Cortex of kidney (tissue), 1 donor: ENCODE measurements at places on chromosomes 2 and 18.

- no peak for DNase-seq
These were observed 22.8 kb upstream of the IL37 start for GRCh38 chr2:112887964-112888749.

DNA sequence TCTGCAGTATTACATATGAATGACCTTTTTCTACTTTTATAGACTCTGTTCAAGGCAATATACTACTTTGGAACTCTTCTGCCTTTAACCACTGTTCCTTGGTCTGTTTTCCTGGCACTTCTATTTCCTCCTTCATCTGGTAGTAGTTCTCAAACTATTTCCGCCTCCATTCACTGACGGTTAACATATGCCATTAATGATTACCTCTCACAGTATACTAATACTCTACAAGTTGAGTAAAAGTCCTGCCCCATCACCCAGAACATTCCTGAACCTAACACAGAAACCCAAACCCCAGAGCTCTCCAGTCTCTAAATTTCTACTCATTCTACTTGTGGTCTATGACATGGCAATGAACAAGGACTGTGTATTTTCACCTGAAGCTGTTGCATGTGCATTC is 4.5 kb downstream of the GFPT1 start:
- DNase-seq: no peak

- DNase-seq: no peak
These were observed 8.2 kb upstream of the FAM98A start for GRCh38 chr2:33607251-33607721.

GRCh38 chr2:3745920-3746319 is 42.5 kb downstream of the DCDC2C start:
- no peak for DNase-seq

DNA sequence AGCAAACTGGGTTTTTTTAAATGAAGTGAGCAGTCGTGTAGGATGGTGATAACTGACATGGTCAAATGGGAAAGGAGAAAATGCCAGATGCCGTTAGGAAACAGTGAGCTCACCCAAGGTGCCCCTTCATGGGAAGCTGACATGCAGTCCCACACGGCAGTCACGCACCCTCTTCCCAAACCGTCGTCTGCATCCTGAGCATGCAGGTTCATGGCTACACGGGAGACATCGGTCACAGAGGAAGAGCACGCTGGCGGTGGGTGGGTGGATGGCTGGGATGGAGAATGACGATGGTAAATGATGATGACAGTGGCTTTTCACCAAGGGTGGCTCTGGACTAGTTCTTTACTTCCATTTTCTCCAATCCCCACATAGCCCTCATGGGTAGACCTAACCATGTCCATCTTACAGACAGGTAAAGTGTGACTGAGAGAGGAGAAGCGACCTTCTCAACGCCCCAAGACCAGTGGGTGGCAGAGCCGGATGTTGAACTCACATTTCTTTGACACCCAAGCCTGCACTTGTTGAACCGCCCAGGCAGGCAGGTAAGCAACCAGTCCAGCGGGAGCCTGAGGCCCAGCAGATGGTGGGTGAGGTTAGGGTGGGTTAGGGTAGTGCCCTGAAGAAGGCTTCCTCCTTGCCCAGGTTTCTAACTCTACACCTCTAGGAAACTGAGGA is 44.5 kb downstream of the TNS1 start:
- no peak for DNase-seq

DNA sequence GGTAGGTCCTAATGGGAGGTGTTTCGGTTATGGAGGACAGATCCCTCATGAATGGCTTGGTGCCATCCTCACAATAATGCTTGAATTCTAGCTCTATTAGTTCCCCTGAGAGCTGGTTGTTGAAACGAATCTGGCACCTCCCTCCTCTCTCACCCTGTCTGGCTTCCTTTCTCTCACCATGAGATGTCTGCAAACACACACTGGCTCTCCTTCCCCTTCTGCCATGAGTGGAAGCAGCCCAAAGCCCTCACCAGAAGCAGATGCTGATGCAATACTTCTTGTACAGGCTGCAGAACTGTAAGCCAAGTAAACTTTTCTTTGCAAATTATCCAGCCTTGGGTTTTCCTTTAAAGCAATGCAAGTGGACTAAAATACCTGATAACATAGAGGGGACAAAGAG is 86.6 kb downstream of the RND3 start:
- no peak for DNase-seq

- DNase-seq: no peak
These were observed 105.0 kb downstream of the PRKRA start for GRCh38 chr2:178345951-178346350.

- DNase-seq: no peak
These were observed 25.7 kb downstream of the SULT1C4 start for GRCh38 chr2:108403494-108403893.

DNA sequence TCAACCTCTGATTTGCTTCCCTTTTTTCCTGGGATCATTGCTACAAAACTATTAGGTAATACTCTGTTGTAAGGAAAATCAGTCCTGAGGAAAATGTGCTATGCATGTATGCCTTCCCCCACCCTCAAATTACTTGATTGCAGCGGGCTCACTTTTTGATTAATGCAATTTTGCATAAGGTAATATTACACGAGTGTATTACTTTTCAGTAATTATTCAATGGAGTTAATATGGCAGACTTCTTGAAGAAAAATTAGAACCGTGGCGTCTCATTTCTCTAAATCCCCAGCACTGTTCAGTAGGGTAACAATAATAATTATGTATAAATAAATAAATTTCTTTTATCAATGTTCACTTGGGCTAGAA is 527.6 kb upstream of the FANCL start:
- no peak for DNase-seq

DNA sequence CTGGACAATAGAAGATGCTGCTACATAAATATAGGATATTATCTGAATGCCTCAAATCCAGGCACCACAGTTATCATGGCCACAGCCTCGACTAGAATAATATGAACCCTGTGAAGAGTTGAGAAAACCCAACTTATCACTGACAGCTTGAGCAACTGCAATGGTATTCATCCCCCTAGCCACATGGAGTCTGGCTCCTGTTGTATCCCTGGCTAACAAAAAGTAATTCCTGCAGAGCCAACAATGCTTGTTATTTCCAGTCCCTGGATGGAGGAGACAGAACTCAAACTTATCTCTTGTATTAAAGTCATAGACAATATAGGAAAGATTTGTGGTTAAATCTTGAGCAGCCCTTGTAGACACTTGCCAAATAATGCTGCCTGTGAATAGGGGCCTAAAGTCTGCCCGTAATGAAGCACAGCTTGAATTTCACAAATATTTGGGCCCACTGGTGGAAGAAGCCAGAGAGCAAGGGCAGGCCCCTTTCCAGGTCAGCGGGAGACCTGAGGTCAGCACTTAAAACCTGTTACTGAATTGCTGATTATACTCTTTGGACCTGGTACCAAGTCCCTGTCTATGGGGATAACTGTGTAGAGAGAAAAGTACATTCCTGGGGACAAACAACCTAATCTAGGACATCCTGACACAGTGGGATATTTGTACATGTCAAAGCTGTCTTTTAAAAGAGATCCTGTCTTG is 28.4 kb upstream of the SUCLG1 start:
- DNase-seq: no peak
